ENCODE measurements at places on chromosomes 4 and X.

DNA sequence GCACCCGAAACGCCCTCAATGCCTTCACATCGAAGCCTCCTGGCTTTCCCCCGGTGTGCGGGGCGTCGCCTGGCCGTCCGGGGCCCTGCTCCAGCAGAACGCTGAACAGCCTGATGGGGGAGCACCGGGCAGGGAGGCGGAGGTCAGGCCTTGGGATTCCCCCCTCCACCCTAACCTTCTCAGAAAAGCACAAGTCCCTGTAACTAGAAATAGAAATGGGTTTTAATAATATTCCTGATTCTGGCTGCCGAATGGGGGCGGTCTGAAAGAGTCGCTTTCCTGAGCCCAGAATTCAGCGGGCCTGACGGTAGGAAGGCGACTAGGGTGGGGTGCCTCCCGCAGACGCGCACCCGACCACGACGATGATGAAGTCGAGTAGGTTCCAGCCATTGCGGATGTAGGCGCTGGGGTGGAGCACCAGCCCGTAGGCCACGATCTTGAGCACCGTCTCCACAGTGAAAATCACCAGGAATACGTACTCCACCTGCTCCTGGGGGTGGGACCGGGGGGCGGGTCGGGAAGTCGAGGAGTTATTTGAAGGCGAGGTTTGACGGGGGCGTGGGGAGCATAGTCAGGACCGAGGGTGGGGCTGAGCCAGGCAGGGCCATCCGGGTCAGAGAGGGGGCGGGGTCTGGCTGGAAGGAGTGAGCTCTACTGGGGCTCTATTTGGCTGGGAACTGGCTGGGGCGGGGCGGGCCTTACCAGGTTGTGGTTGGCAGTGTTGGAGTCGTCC is 2.5 kb downstream of the CACNA1F start:
- DNase-seq, result peak; percentile 64

DNA sequence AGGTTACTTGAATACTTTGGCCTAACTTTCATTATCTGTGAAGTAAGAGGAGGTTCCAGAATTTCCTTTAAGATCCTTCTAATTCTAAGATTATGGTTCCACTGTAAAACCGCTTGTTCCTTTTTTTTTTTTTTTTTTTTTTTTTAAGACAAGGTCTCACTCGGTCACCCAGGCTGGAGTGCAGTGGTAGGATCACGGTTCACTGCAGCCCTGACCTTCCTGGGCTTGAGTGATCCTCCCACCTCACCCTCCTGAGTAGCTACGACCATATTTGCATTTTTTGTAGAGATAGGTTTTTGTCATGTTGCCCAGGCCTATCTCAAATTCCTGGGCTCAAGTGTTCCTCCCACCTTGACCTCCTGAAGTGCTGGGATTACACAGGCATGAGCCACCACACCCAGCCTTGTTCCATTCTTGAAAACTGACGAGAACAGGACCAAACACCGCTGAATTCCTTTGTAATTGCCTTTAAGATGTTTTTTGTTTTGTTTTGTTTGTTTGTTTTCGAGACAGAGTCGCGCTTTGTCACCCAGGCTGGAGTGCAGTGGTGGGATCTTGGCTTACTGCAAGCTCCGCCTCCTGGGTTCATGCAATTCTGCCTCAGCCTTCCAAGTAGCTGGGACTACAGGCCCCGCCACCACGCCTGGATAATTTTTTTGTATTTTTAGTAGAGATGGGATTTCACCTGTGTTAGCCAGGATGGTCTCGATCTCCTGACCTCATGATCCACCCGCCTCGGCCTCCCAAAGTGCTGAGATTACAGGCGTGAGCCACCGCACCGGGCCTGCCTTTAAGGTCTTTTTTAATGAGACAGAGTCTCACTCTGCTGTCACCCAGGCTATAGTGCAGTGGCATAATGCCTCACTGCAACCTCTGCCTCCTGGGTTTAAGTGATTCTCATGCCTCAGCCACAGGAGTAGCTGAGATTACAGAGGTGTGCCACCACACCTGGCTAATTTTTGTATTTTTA is 6.8 kb downstream of the PDS5A start:
- no peak for DNase-seq

DNA sequence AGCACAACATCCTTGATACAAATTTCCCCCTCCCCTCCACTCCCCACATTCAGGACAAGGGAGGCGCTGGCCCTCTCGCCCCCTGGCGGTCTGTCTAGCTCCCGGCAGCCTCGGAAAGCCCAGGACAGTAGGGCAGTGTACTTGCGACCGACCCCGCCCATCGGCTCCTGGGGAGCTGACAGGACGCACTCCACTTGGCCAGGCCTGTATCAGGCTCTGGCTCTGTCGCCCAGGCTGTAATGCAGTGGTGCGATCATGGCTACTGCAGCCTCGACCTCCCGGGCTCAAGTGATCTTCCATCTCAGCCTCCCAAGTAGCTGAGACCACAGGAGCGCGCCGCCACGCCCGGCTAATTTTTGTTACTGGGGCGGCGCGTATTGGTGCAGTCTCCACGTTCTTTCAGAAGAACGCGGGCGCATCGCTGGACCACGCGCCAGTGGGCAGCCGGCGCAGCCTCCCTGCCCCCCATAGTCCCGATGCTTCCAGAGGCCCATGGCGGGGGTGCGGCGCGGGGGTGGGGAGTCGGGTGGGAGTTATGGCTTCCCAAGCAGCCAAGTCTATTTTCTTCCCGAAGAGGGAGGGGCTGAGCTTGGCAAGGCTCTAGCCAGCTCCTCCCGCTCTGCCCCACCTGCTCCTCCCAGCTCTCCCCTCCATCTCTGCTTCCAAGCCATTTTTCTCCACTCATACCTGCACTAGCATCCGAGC is 7.8 kb upstream of the AKAP14 start:
- DNase-seq, result peak; percentile 68

- no peak for DNase-seq
Measured at GRCh38 chrX:41449131-41449530, 2.0 kb downstream of the NYX start.

DNA sequence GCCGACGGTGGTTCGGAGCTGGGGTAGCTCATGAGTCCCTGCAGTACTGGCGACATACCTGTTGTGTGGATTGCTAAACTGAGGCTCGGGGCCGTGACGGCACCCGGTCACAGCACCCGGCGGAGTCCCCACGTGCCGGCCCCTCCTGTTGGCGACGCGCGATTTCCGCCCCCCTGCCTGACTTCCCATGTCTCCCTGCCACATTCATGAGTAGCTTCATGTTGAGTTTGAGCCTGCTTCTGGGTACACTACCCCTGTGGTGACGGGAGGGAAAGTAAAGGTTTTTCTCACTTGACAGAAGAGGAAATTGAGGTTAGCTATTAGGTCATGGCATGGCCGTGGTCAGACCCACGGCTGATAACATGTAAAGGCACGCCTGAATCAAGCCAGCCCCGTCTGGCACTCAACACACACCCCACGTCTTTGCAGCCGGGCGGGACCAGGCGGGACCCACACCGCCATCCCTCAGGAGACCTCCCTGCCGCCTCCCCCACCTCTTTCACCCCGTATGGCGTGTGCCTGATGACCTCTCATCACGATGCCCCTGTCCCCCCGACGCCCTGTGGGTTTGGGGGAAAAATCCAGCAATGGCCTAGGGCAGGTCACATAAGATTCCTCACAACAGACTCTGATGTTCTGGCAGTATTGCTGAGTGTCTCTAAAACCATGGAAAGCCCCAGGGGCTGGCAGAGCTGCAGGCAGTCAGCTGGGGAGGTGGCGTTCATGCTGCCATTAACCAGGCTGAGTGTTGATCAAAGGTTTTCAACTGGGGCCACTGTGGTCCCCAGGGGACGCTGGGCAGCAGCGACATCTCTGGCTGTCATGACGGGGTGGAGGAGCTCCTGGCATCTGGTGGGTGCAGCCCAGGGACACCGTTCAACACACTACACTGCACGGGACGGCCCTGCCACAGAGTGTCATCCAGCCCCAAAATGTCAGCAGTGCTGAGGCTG is 29.2 kb downstream of the P2RY8 start:
- no peak for DNase-seq

- no peak for DNase-seq
Measured at GRCh38 chr4:178448372-178449035, 1006.3 kb upstream of the AGA start.

DNA sequence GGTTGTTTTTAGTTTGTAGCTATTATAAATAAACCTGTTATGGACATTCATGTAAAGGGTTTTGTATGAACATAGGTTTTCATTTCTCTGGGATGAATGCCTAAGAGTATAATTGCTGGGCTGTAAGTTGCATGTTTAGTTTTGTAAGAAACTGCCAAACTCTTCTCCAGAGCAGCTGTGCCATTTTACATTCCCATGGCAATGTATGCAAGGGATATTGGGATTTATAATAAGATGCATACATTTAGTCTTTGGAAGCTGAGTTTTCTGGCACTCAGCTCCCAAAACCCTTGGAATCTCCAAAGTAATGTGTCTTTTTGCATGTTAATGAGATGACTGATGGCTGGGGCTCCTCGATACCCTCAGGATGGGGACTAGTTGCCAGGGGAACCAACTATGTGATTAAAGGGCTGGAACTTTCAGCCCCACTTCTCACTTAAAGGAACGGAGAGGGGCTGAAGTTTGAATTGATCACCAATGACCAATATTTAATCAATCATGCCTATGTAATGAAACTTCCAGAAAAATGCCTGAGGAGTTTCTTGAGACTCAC is 44.0 kb downstream of the SERTM2 start:
- no peak for DNase-seq

GRCh38 chrX:58025979-58026378 is 115.7 kb upstream of the ZXDA start:
- DNase-seq, result no peak

- DNase-seq, result no peak
Measured at GRCh38 chr4:163534056-163534455, 39.6 kb downstream of the TMA16 start.

GRCh38 chr4:153799694-153800074 is 10.8 kb upstream of the SFRP2 start:
- DNase-seq, result peak; percentile 34

DNA sequence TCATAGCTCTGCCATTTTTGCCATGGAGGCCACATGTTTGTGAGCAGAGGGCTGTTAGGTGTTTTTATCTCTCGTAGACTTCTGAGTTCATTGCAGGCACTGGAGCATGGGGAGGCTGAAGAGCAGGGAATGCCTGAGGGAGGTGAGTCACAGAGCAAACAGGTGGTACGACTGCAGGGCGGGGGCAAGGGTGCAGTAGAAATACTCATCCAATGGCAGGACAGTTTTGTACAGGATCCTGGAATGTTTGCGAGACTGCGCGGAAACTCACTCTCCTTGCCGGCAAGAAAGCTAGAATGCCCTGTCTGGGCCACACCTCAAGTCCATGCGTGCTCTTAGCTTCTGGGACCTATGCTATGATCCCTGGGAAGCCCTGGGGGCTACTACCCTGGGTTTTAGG is 20.0 kb upstream of the VCX2 start:
- DNase-seq, result no peak

DNA sequence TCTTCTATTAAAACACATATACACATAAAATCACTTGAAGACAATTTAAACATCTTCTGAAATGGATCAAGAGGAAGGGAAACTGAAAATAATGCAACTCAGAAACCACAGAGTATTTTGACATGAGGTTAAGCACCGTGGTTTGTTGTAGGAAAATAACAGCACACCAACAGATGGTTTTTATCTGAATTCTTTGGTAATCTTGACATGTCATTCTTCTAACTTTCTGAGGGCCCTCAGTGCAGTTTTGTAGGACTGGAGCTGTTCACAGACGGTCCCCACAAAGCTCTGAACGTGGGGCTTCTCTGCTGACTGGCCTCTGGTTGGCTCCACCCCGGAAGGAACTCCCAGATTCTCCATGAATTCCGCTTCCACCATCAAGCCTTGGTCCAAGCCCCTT is 16.0 kb upstream of the TLR8 start:
- DNase-seq, result no peak

DNA sequence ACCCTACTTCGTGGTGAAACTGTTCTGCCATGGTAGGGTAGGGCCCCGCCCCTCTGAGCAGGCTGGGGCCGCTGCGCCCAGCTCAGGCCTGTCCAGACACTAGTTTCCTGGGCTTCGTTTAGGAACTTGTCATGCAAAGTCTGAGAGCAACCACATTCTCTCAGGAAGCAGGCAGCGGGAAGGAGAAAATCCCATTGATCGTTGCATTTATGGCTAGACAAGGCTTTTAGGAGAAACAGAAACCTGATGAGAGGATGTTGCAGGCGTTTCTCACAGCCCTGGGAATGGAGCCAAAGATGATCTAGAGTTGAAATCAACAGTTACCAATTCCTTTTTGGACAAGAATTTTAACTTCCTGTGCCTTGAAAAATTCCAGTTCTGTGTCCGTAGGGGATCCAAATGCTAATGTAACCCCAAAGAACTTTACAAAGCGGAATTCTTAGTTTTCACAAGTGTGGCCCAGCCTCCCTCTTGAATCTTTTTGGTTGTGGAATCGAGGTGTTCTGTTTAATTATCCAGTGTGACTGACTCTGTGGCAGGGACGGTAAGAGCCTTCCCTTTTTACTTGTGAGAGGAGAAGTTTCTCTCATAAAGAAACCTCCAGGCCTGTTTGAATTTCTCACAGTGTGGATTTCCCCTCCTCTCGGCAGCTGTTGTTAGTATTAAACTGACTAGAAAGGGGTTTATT is 4.5 kb upstream of the CXCL9 start:
- no peak for DNase-seq

GRCh38 chrX:16488959-16489358 is 161.0 kb upstream of the S100G start:
- DNase-seq, result no peak

DNA sequence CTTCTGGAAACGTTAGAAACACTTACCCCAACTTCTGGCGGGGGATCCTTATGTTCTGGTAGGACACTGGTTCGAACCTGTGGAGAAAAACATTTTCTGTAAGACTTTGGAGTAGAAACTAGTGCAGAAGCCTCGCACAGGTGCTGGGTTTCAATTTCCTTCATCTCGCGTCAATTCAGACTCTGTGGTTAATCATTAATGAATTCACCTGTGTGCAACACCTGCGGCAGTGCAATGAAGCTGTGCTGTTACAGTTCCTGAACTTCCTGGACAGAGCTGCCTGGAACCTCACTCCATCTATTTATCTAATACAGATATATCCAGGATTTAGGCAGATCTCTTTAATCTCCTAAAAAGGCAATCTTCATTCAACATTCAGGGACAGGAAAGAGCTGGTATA is 531.4 kb downstream of the INPP4B start:
- no peak for DNase-seq

- no peak for DNase-seq
Measured at GRCh38 chrX:153463031-153463430, 7.3 kb downstream of the HAUS7 start.

DNA sequence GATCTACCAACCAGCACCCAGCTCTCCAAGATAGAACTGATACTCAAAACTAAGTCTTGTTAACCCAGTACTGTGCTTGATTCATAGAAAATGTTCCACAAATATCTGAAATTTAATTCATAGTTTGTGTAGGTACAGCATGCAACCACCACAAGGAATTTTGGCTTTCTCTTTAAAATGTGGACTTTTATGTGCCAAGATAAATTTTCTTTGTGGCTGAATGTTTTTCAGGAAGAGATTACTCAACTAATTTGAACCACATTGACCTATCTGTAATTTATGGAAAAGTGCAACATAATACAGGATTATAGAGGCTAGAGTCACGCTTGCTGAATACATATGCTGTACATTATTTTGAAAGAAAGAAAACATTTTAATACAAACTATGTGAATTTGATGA is 730.8 kb downstream of the IL1RAPL1 start:
- DNase-seq, result no peak

GRCh38 chr4:242121-242848 is 63.0 kb downstream of the ZNF732 start:
- DNase-seq, result peak; percentile 59

- DNase-seq, result peak; percentile 19
Measured at GRCh38 chrX:69082055-69082752, 83.0 kb downstream of the PJA1 start.
